Activated CD4-positive, alpha-beta T cell treated with anti-CD3 and anti-CD28 coated beads, Interleukin-2, amount 10 ng/mL, durations not matched to agents 24 days and 14 days (primary cell): ENCODE measurements at places on chromosomes 2 and 18. TPM values are rescaled to one million over a fixed set of nuclear protein-coding genes. Genes with fewer than 3 reads are reported as not detected.

DNA sequence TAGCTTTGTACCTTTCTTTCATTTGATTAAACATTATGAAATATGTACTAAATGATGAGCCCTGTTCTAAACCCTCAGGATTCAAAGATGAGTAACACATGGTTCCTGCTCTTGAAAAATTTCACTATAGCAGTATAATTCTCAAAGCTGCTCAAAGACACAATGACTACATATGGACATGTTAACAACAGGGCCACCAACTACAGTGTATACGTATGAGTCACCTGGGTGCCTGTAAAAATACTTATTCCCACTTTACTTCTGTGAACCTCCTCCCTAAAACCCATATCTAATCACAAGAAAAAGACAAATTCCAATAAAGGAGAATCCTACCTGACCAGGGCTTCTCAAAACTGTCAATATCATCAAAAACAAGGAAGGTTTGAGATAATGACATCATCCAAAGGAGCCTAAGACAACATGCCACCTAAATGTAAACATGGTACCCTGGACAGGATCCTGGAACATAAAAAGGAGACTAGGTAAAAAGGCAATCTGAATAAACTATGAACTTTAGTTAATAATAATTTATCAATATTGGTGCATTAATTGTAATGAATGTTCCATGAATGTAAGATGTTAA is 84.7 kb downstream of the FAM161A start:
- peaks cover 5% of the 10 kb centered on the region for H3K36me3 ChIP-seq
- H3K4me3 ChIP-seq: no peak overlapping the region
- peaks cover 4% of the 10 kb centered on the region for H3K4me1 ChIP-seq

DNA sequence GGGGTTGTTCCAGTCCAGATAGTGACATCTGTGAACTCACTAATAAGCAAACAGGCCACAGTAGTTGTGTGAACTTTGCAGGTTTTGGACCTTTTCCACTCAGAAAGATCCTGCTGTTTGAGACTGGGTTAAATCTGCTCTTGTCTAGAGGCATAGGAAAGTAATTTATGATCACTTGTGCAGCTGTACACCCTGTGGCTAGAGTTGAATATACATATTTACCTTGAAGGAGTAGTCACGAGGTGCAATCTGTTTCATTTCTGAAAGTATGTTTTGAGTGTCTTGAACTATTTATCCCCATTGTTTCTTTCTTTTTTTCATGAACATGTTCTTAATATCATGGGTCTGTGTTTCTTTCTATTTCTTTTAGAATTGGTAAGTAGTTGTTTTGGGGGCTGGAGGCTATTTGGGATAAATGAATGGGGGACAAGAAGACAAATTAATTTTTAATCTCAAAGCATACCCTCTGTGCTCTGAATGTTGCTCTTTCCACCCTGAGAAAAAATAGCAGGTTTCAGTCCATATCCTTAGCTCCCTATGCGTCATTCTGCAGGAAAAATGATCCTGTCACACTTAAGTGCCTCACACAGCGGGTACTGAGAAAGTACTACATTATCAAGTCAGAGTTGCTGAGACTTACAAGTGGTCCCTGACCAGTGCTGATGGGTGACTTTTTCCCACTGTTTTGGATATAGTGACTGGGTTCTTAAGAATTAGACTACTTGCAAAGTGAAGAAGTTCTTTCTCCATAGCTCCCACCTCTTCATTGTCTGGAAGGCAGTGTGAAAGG is 28.2 kb downstream of the DCC start:
- H3K36me3 ChIP-seq: no peaks in the 10 kb centered on the region
- no peaks in the 10 kb centered on the region for H3K27me3 ChIP-seq
- H3K27ac ChIP-seq: no peak overlapping the region
- no peak overlapping the region for H3K4me3 ChIP-seq
- no peaks in the 10 kb centered on the region for H3K4me1 ChIP-seq
- DNase-seq: no peak

- H3K4me3 ChIP-seq: no peak overlapping the region
- DNase-seq: no peak
- no peaks in the 10 kb centered on the region for H3K36me3 ChIP-seq
Measured at GRCh38 chr2:167049659-167050058, 161.4 kb downstream of the XIRP2 start.

DNA sequence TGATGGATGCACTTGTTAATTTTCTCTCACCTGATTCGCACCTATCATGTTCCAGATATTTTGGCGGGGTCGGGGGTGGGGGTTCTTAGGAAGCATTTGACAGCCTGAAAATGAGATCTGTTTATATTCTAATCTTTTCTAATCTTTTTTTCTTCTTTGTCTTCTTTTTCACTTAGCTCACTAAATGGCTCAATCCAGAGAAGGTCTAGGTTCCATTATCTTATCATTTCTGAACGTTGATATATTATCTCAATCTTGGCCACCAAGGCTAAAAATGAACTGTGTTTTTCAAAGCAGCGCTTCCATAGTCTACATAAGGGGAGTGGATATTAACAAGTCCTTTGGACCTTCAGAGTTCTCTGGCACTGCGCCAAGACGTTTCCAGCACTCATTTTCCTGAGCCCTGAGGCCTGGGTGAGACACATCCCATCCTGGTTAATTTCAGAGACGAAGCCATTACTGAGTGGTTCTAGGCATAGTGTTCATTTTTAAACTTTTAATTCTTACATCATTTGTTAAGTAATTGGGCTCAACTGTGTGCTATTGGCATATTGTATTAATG is 229.0 kb downstream of the SOX11 start:
- no peak overlapping the region for H3K27ac ChIP-seq
- H3K4me1 ChIP-seq: no peaks in the 10 kb centered on the region
- H3K4me3 ChIP-seq: no peak overlapping the region

Gene TSPYL6
- not detected in 2 replicates for total RNA-seq

Gene ANKRD30B
- total RNA-seq: not detected in 2 replicates

Gene DPP4
- 65.4 and 68.0 TPM in 2 replicates for total RNA-seq

Gene MROH2A
- not detected in 2 replicates for total RNA-seq

GRCh38 chr2:239008004-239008403 is 160.1 kb downstream of the TWIST2 start:
- no peak overlapping the region for H3K4me3 ChIP-seq
- peaks cover 6% of the 10 kb centered on the region for H3K27me3 ChIP-seq
- H3K36me3 ChIP-seq: no peaks in the 10 kb centered on the region
- no peak overlapping the region for H3K27ac ChIP-seq
- H3K4me1 ChIP-seq: no peaks in the 10 kb centered on the region

GRCh38 chr18:66795051-66795450 is 191.2 kb upstream of the CDH19 start:
- H3K27ac ChIP-seq: no peak overlapping the region
- H3K27me3 ChIP-seq: no peaks in the 10 kb centered on the region
- no peaks in the 10 kb centered on the region for H3K4me1 ChIP-seq
- H3K4me3 ChIP-seq: no peak overlapping the region
- no peaks in the 10 kb centered on the region for H3K36me3 ChIP-seq

Gene ZNF521
- total RNA-seq: not detected in 2 replicates

Gene LAMA1
- not detected in 2 replicates for total RNA-seq

DNA sequence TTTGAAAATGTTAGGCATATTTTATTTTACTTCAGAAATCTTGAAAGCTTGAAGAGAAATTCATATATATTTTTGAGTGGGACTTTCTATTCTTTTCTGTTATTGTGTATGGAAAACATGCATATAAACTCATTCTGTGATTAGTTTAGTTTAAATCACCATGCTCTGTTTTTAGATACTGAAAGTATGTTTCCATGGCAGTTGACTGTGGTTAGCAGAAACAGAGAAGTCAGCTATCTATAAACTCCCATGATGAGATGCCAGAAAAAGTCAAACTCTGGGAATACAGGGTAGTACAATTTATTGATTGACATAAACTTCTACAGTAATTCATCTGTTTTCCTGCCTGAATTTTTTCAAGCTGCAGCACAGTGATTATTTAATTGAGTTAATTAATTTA is 905.3 kb upstream of the VRK2 start:
- no peak overlapping the region for H3K27ac ChIP-seq
- no peaks in the 10 kb centered on the region for H3K36me3 ChIP-seq
- no peaks in the 10 kb centered on the region for H3K27me3 ChIP-seq
- H3K4me1 ChIP-seq: no peaks in the 10 kb centered on the region
- no peak for DNase-seq

DNA sequence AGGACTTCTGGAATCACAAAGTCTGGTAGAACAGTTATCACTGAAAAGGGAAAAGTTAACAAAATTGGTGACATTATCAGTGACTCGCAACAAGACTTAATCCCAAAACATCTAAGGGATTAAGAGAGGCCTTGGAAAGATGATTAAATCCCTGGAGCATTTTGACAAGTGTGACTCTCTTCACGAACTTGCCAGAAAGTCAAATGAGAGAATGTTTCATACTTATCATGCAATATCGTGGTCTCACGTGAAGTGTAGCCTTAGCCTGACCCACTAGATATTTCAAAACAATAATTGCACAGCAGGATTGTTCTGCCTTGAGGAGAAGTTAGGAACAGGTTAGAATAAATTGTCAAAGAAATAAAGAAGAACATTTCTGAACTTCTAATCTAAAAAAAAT is 104.5 kb downstream of the COL6A3 start:
- no peaks in the 10 kb centered on the region for H3K4me1 ChIP-seq
- no peaks in the 10 kb centered on the region for H3K36me3 ChIP-seq
- no peak for DNase-seq

- peaks cover 23% of the 10 kb centered on the region for H3K27me3 ChIP-seq
- H3K4me1 ChIP-seq: no peaks in the 10 kb centered on the region
- H3K36me3 ChIP-seq: no peaks in the 10 kb centered on the region
- DNase-seq: no peak
Measured at GRCh38 chr2:205218056-205218455, 464.2 kb upstream of the NRP2 start.

Gene WDR75
- total RNA-seq: 117 and 121 TPM in 2 replicates

DNA sequence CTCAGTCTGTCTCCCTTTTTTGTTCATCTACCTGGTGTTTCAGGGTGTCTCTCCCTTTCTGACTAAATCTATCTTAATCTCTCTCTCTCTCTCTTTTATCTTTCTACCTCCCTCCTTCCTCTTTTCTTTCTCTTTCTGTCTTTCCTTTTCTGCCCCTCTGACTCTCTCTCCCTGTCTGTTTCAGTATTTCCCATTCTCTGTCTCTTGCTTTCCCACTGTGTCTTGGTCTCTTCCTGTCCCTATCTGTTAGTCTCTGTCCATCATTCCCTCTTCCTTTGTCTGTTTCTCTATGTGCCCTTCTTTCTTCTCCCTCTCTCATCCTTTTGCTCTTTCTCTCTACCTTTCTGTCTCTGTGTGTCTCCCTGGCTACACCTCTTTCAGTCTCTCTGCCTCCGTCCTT is 56.7 kb downstream of the R3HDM1 start:
- no peak overlapping the region for H3K4me3 ChIP-seq
- peaks cover 12% of the 10 kb centered on the region for H3K4me1 ChIP-seq
- H3K27me3 ChIP-seq: no peaks in the 10 kb centered on the region
- peaks cover 11% of the 10 kb centered on the region for H3K36me3 ChIP-seq

- H3K36me3 ChIP-seq: peaks cover 12% of the 10 kb centered on the region
- no peak overlapping the region for H3K27ac ChIP-seq
- DNase-seq: peak; percentile 37
- no peak overlapping the region for H3K4me3 ChIP-seq
- no peaks in the 10 kb centered on the region for H3K27me3 ChIP-seq
Measured at GRCh38 chr2:30511122-30512083, 64.4 kb downstream of the LCLAT1 start.

GRCh38 chr18:32244881-32245280 is 55.0 kb downstream of the MEP1B start:
- H3K36me3 ChIP-seq: no peaks in the 10 kb centered on the region
- no peak overlapping the region for H3K27ac ChIP-seq
- H3K4me3 ChIP-seq: no peak overlapping the region
- no peaks in the 10 kb centered on the region for H3K4me1 ChIP-seq
- H3K27me3 ChIP-seq: peaks cover 22% of the 10 kb centered on the region

Gene FOXD4L1
- 0.17 and 0.30 TPM in 2 replicates for total RNA-seq

Gene EFR3B
- 0.09 and 0.12 TPM in 2 replicates for total RNA-seq

Gene RTKN
- 1.1 and 2.2 TPM in 2 replicates for total RNA-seq

Gene SP140L
- total RNA-seq: 48.9 and 49.1 TPM in 2 replicates

GRCh38 chr18:79384151-79384807 is 11.5 kb upstream of the NFATC1 start:
- no peaks in the 10 kb centered on the region for H3K36me3 ChIP-seq
- peaks cover 5% of the 10 kb centered on the region for H3K4me1 ChIP-seq
- H3K27ac ChIP-seq: peak overlapping the region; percentile 66
- H3K4me3 ChIP-seq: no peak overlapping the region
- H3K27me3 ChIP-seq: peaks cover 11% of the 10 kb centered on the region
- no peak for DNase-seq

DNA sequence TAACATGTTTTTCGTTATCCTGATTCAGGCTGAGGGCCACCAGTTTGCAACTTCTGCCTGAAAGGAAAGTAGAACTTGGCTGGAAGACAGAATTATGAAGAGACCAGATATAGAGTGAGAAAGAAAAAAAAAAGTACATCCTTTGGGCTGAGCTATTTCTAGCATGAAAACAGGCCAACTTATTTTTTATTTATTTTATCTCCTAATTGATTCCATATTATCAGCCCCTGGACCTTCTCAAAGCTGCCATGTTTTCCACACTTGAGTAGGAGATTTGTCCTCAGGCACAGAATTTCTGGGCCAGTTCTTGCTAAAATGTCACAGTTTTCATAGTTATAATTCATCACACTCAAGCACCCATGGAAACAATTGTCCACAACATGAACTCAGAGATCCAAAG is 586.8 kb upstream of the CNTNAP5 start:
- no peaks in the 10 kb centered on the region for H3K4me1 ChIP-seq
- no peak for DNase-seq
- H3K27me3 ChIP-seq: no peaks in the 10 kb centered on the region
- H3K27ac ChIP-seq: no peak overlapping the region
- no peak overlapping the region for H3K4me3 ChIP-seq
- H3K36me3 ChIP-seq: no peaks in the 10 kb centered on the region

Gene STARD6
- total RNA-seq: not detected in 2 replicates

Gene ANKZF1
- 144 and 149 TPM in 2 replicates for total RNA-seq

- no peak overlapping the region for H3K27ac ChIP-seq
- H3K4me1 ChIP-seq: peaks cover 3% of the 10 kb centered on the region
- DNase-seq: no peak
- no peak overlapping the region for H3K4me3 ChIP-seq
Measured at GRCh38 chr2:25062511-25062917, 20.6 kb downstream of the EFR3B start.

Gene ANKRD53
- total RNA-seq: not detected in 2 replicates

DNA sequence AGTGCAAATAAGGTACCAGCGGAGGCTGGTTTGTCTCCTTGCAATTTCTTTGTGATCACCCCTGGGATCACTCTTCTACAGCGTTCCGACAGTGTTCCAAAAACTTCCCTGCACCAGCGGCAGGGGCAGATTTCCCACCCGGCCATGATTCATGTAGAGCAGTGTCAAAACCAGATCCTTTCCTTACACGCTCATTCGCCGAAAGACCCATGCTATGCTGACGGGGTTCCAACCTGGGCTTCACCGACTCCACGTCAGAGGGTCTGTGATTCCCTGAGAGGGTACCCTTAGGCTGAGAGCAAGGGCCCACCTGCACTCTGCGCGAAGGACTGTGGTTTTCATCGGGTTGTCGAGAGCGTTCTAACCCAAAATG is 423 bp upstream of the TTC27 start:
- peaks cover 32% of the 10 kb centered on the region for H3K36me3 ChIP-seq
- no peaks in the 10 kb centered on the region for H3K27me3 ChIP-seq
- H3K27ac ChIP-seq: peak overlapping the region; percentile 91
- peak overlapping the region; percentile 86 for H3K4me3 ChIP-seq
